ENCODE measurements at places on chromosomes 13 and 19.

- no peak for DNase-seq
These were observed at the start of gene MISP3 for GRCh38 chr19:14072535-14073260. Gene MISP3 (plus strand): TSS chr19:14072786. CDS start chr19:14073310, 524 bp downstream.

DNA sequence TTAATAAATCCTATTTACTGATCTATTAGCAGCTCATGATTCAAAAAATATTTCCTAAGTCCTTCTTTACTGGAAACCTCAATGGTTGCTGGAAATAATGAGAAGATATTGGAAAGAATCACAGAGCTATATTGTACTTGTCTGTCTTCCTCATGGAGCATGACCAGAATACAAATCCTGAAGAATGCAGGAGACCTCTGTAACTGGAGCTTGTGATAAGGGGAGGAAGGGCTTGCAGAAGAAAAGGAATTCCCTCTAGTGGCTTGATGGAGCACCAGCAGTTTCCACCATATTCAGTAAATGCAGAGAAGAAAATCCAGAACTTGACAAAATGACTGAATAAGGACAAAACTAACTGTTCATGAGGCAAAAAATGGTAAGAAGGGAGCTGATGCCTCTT, 1333.1 kb downstream of the EFNB2 start:
- DNase-seq: no peak

DNA sequence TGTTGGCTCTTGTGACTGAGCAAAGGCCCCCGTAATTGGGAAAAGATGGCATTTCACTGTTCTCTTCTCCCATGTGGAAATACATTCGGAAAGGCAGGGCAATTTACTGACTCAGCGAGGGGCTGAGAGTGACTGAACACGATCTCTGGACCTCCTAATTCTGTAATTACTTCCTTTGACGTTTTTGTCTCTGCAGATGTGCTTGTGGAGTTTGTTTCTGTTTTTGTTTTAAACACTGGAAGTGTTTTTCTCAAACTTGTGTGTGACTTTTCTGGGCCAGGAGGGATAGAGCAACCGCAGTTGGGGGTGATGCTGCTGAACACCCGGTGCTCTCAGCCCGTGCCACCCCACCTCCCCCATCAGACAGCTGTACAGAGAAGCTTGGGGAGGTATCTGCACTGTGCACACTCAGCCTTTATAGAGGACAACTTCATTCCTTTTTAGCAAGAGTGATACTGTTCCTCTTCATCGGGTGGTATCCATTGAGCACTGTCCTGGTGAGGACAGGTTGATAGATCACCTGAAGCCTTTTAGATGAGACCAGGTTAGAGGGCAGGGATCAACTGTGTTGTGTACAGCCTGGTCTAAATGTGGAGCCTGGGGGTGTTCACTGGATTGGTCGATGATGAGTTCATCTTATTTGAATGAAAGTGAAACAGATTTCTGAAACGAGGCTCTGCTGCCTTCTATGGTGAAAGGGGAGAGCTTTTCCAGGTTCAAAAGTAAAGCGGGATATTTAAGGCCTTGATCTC, 117.4 kb downstream of the ESD start:
- peak; percentile 6 for DNase-seq

DNA sequence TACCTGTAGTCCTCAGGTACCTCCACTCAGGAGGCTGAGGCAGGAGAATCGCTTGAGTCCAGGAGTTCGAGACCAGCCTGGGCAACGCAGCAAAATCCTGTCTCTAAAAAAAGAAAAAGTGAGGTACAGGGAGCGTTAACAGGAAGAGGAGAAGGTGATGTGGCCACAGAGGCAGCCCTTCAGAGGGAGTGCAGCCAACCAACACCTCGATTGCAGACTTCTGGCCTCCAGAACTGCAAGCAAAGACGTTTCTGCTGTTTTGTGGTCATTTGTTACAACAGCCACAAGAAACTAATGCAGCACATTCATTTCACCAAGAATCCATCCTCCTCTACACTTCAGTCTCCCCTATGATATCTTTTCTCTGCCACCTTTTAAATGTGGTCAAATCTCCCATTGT, 145.2 kb downstream of the USP12 start:
- DNase-seq: no peak

DNA sequence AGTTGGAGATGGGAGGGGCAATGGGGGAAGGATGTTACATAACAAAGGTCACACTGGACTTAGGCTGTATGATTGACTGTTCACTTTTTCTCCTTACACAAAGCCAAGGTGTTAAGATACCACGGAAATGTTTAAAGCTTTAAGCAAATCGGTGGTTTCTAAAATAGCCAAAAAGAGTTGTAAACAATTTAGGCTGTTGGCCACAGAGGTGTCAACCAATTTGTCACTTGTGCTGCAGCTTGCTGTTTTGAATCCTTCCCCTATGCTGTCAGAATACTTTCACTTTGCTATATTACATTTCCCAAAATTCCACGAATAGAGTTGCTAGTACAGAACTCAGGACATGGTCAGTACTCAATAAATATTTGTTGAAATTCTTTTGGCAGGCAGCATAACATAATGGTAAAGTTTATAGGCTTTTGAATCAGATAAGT, 149.3 kb downstream of the VWA8 start:
- no peak for DNase-seq

DNA sequence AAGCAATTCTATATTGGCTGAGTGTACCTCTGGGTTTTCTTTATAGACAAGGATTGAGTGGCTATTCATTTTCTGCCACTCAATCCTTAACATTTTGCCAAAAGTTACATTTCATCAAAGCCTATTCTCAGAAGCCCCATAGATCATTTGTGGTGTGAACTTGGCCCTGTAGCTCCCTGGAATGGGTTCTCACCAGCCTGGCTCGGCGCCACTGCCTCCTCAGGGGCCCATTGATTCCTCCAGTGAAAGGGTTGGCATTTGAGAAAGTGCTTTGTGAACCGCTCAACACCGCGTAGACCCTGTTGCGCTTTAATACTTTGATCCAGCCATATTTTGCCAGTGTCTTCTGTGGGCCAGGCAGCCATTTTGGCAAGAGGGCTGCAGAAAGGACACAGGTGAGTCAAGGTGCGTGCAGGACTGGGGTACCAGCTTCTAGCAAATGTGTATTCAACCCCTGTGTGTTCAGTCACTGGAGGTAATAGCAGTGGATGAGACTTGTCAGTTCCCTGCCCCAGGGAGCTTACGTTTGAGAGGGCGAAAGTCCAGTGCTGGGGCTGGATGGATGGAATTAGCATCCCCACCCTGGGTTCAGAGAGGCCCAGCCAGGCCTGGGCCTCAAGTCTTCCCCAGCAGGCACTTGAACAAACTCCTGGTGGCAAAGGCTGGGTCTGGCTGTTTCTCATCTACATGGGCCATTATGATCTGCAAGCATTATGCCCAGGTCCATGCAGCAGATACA, 3.8 kb downstream of the RAB8A start:
- DNase-seq: no peak

DNA sequence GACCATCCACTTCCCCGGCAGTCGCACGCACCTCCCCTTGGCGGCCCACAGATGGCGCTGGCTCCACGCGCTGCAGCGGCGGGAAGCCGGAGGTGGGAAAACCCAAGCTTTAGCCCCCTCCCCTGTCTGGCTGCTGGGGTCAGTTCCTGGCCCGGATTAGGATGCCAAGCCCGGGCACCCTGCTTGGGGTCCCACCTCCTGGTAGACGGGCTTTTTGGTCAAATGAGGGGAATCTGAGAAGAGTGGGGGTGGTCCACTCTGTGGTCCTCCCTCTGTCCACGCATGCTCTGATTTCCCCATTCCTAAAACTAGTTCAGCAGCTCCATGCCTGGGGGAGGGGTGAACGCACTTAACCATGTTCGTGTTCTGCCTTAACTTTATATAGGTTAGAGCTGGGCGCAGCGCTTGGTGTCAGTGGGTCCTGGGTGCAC, 8.1 kb upstream of the ADGRE2 start:
- DNase-seq: no peak

DNA sequence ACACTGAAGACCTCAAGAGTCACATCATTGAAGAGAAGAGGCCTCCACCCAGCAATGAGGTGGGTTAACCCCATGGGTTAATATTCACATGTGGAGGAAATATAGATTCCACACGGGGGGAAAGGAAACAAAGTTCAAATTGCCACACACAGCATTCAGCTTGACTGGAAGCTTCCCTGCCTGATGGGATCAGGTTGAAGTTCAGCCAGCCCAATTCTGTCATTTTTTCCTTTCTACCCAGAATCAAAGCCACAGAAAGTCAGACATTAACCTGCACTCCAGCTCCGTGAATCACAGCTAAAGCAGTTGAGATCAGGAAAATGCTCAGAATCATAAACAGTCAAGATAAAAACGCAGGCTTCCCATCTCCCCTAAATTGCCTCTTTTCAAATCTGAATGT, 208.7 kb upstream of the OBI1 start:
- no peak for DNase-seq

- DNase-seq: no peak
These were observed 39.4 kb downstream of the VAV1 start for GRCh38 chr19:6811906-6812305.

GRCh38 chr19:34475026-34475974, 6.3 kb upstream of the WTIP start:
- DNase-seq: no peak

DNA sequence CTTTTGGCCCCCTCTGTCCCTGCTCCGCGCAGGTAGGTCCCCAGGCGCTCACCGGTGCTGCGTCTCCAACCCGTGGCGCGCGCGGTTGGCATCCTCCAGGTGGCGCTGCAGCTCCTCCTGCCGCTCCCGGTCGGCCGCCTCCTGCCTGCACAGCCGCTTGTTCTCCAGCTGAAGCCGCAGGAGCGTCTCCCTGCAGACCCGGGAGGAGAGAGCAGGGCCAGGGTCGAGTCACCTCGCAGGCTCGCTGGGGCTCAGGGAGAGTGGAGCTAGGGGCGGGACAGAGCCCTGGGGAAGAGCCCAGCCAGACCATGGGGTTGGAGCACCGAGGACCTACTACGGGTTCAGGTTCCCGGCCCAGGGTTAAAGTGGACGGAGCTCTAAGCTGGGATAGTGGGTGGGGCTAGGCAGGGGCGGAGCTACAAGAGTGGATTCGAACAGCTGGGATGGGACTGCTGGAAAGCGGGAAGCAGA, 9.3 kb downstream of the HOOK2 start:
- no peak for DNase-seq

Data from effector CD4-positive, alpha-beta T cell (primary cell).